MCF 10A (cell line): ENCODE measurements at places on chromosomes 6 and 20.

GRCh38 chr6:143264379-143264778 is 186.1 kb downstream of the ADAT2 start:
- no peak for DNase-seq

DNA sequence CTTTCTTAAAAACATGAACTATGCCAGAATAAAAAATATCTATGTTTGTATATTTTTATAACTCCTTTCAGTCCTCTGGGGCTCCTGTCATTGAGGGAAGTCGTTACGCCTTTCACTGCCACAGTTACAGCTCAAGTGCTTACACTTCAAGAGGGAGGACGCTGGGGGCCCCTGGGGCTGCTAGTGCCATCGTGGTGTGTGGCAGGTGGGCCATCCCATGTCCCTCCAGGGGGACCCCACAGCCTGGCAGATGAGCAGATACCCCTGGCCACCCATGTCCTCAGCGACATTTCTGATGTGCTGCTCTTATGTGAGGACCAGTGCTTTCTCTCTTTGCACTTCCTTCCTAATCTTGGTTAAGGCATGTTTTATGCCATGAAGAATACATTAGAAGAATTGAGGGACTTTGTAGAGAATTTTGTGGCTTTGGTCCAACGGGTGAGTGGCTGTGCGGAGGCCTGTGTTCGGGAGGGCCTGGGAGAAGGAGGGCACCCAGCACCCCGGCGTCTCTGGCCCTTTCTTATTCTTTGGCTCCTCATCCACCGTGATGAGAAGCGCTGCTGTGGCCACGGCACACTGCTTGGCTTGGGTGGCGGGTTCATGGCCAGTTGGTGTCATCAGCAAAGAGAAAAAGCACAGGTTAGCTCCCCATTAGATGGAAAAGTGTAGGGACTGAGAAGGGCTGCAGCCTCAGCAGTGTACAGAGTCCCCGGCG is 38.3 kb upstream of the SYNJ2 start:
- DNase-seq, result no peak

DNA sequence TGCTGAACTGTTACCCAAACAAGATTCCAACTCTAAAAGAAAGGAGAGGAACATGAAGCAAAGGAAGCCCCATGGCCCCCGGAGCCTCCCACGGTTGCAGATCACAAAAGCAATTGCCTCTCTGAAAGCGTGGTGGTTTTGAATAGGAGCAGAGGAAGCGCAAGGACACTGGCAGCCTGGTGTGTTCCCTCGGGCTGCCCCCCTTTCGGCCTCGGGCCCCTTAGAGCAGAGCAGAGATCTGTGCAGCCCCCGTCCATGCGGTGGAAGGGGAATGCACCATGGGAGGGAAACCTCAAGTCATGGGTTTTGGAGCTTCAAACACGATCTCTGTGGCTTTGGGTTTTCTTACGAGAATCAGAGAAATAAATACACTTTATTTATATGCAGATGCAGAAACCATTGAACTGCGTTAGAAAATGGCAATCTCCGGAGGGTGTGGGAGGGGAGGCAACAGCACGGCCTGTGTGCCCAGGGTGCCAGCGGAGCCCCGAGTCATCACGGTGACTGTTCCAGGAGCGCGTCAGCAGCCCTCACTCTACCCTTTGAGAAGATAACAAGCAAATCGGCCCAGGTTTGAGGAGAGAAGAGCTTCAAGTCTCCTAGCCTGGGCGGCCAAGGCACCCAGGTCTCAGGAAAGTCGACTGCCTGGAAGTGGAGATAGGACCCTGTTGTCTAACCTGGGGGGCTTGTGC is 20.5 kb downstream of the FOXF2 start:
- no peak for DNase-seq

DNA sequence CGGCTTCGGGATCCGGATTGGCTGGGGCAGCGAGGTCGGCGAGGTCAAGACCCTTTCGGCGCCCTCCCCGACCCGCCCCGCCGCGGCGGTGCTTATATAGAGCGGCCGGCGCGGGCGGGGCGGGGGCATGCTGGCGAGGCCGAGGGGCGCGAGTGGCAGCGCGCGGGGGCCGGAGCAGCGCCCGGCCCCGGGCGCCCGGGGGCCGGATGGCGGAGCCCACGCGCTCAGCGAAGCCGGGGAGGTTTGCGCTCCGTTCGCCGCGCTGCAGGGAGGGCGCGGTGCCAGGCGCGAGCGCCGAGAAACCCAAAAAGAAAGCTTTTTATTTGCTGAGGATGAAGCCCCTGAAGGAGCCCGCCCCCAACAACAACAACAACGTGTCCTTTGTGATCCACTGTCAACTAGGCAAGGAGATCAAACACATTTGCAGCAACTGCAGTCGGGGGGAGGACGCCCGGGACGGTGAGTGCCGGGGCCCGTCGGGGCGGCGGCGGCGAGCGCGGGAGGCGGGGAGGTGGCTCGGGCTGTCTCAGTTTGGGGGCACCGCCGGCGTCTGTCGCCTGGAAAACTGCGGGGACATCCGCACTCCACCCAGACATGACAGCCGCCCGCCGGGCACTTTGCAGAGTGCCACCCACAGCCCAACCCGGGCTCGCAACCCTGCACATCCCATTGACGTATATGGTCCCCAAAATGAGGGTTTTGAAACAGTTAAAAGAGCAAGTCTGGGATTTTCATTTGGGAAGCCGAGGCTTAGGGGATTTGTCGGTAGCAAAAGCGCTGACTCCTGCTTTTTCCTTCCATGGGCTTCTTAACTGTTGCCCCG is 297.3 kb downstream of the PHACTR1 start:
- no peak for DNase-seq

DNA sequence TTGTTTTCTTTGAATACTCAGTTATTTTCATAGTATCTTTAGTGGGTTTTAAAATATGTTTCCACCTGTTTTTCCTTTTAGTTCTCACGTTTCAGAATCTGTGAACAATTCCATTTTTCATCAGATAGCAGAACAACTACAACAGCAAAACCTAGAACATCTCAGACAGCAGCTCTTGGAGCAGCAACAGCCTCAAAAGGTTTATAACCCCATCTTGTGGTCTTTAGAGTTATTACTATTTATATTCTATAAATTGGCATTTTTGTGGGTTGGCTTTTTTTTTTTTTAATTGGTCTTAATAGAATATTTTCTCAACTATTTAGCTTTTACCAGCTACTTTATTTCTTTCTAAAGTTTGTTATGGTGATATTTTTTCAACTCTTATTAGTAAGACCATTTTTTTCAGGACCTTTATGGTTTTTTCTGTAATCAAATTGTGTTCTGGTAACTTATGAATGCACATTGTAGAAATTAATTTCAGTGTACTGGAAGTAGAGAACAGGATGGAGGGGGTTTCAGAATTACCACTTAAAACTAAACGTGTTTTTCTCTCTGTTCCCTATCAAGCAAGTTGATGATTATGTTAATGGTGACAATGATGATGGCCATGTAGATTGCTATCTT is 72.2 kb downstream of the SCAF8 start:
- peak; percentile 47 for DNase-seq
